ENCODE measurements at places on chromosomes 5 and 9.

GRCh38 chr5:38069360-38069759 lies 189.0 kb upstream of the EGFLAM start:
- no peak for DNase-seq

GRCh38 chr5:140965905-140966292 lies 377 bp upstream of the PCDHAC2 start:
- DNase-seq: no peak

DNA sequence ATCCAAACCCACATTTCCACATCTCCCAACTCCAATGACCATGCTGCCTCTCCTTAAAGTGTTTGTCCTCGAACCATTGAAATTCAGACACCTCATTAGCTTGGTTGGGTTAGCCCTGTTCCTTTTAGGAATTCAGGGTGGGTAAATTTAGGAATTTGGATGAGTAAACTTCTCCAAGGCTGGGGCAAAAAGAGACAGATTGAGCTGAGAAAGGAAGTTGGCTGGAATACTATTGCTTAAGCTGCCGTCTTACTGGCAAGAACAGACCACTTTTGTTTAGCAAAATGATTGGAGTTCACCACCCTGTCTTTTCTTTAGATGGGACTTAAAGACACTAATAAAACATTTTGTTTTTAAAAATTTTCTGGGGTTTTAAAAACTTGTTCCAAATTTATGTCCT lies 143.6 kb upstream of the GDNF start:
- DNase-seq: no peak

DNA sequence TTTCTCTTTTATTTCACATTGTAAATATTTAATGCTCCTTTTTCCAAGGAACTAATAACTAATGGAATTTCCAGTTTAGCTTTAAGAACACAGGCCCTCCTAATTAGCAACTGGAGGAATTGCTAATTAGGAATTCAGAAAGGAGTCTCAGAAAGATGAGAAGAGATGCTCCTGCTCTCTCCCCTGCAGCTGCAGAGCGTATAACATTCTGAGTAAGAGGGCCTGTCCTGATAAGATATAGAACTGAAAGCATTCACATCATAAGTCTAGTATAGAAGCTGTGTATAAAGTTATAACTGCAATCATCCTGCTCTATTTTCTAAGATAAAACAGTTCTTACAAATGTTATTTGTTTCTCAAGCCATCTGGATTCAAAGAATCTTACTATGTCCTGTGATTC lies 83.2 kb downstream of the DTWD2 start:
- no peak for DNase-seq

- no peak for DNase-seq
Measured at GRCh38 chr5:40551496-40552491, 127.9 kb upstream of the PTGER4 start.

DNA sequence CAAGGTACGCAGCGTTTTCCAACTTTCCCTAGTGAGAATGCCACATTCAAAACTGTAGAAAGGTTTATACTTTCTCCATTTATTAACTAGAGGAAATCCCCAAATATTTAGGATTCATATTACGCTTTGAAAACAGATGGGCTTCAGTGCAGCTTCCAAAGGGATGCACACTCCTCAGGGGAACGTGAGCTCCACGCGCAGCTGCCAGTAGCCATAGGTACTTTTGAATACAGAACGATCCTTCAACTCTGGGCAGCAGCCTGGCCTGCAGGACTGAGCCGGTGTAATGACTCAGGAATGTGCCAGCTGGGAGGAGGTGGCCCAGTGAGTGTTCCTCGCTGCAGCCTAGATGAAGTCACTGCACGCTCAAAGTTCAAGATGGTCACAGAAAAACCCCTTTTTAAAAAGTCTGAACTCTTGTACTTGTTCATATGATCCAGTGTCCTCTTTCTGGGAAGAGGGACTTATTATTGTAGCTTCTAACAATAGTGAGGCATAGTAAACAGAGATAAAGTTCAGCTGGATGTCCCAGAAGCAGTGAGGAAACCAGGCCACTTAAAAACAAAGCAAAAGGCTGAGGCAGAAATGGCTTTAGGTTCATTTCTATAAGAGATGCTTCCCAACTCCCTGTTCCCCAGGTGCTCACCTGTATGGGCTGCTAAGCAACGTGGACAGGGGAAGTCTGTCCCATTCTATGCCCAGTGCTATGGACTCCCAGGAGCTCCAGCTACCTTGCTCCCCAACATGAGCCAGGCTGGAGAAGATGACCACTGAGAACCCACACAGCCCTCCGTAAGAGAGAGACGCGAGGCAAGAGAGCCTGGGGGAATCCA lies 130.0 kb downstream of the LHFPL2 start:
- no peak for DNase-seq

DNA sequence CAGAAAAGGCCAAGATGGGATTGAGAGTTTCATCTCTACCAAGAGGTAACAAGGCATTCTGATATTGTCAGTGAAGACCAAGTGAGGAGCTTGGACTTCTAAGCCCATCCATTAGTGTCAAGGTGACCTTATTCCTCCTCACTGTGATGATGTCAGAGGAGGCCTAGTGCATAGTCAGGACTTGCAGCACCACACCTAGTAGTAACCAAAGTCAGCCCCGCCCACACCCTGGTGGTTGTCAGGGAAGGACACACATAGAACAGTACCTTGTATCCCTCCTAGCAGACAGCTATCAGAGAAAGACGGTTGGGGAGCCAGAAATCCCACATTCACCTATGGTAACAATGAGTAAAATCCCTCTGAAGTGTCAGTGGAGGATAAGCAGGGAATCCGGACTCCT lies 111.7 kb downstream of the AP3B1 start:
- DNase-seq: no peak

- no peak for DNase-seq
Measured at GRCh38 chr5:56088967-56089829, 94.4 kb upstream of the IL6ST start.

DNA sequence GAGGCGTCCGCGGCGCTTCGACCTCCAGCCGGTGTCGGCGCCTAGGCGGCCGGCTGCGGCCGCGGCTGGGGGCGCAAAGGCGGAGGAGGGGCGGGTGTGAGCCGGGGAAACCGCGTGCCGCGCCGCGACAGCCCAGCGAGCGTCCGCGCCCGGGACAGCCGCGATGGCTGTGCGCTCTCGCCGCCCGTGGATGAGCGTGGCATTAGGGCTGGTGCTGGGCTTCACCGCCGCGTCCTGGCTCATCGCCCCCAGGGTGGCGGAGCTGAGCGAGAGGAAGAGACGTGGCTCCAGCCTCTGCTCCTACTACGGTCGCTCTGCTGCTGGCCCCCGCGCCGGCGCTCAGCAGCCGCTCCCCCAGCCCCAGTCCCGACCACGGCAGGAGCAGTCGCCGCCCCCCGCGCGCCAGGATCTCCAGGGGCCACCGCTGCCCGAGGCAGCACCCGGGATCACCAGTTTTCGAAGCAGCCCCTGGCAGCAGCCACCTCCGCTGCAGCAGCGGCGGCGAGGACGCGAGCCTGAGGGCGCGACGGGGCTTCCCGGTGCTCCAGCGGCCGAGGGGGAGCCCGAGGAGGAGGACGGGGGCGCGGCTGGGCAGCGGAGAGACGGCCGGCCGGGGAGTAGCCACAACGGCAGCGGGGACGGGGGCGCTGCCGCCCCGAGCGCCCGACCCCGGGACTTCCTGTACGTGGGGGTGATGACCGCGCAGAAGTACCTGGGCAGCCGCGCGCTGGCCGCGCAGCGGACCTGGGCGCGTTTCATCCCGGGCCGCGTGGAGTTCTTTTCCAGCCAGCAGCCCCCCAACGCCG lies 605 bp downstream of the CHSY3 start:
- no peak for DNase-seq

- DNase-seq: no peak
Measured at GRCh38 chr9:128642675-128643245, 13.9 kb downstream of the DYNC2I2 start.

- no peak for DNase-seq
Measured at GRCh38 chr9:101514071-101514470, 19.6 kb upstream of the RNF20 start.

GRCh38 chr9:129458663-129459546 lies 162.0 kb downstream of the C9orf50 start:
- DNase-seq: no peak

GRCh38 chr9:133729617-133730281 lies 8.4 kb downstream of the SARDH start:
- DNase-seq: no peak

GRCh38 chr9:37035648-37036370 lies 1.7 kb upstream of the PAX5 start:
- no peak for DNase-seq

DNA sequence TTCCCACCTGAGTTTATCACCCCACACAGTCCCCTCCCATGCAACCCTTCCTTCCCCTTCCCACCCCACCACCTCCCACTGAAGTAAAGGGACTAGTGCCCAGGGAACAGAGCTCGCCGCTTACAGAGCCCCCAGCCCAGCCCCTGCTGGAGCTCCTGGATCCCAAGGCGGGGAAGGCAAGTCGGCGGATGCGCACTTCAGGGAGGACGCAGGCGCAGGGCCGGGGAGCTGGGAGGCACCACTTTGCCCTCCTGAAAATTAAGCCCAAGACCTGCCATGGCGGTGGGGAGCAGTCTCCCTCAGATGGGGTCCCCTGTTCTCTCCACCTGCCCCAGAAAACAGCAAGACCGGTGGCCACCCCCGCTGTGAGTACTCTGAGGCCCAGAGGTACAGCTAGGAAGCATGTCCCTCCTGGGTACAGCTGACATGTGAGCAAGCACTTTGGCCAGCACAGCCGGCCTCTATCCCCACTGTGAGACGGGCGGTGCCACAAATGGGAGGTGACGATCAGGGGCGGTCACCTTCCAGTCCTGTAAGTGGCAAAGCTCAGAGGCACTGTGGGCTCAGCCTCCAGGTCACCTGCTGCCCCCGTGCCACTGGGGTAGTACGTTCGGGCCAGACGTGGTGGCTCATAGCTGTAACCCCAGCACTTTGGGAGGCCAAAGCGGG lies 45.9 kb downstream of the COL23A1 start:
- DNase-seq: no peak

- no peak for DNase-seq
Measured at GRCh38 chr5:15007646-15008045, 136.1 kb upstream of the ANKH start.

GRCh38 chr5:18959535-18959934 lies 1028.5 kb downstream of the CDH18 start:
- DNase-seq: no peak

- no peak for DNase-seq
Measured at GRCh38 chr5:35852084-35852734, 4.5 kb upstream of the IL7R start.

DNA sequence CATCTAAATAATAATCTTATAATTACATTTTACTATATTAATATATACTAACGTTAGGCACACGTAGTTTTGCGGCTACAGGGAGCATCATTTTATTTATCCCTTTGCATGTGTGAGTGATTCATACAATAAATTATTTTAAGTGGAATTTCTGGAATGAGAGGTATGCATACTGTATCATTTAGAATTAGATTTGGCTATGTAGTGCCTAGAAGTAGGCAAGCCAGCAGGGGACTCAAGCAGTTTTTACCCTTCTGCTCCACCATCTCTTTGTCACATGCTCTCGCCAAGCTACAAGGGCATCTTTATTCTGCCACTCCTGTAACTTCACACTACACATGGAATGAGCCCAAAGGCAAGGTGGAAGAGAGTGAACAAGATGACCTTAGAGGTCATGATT lies 60.8 kb downstream of the MEGF10 start:
- DNase-seq: no peak

DNA sequence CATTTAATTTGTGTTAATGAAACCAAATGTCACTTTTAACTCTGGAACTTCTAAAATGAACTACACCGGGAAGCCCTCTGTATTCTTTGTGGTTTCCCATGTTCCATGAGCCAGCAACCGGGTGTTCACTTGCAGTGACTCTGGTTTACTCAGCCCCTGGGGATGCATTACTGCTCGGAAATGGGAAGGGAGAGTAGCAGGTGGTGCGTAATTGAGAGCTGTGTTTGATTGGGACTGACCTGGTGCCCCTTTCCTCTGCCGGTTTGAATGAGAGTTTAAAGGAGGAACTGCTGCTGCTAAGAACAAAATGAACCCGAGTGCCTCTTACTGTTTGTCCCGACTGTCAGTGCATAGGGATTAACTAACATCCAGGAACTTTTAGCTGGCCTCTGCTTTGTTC lies 100.1 kb upstream of the DHFR start:
- DNase-seq: no peak

- no peak for DNase-seq
Measured at GRCh38 chr5:149153751-149154610, 12.7 kb downstream of the ABLIM3 start.

DNA sequence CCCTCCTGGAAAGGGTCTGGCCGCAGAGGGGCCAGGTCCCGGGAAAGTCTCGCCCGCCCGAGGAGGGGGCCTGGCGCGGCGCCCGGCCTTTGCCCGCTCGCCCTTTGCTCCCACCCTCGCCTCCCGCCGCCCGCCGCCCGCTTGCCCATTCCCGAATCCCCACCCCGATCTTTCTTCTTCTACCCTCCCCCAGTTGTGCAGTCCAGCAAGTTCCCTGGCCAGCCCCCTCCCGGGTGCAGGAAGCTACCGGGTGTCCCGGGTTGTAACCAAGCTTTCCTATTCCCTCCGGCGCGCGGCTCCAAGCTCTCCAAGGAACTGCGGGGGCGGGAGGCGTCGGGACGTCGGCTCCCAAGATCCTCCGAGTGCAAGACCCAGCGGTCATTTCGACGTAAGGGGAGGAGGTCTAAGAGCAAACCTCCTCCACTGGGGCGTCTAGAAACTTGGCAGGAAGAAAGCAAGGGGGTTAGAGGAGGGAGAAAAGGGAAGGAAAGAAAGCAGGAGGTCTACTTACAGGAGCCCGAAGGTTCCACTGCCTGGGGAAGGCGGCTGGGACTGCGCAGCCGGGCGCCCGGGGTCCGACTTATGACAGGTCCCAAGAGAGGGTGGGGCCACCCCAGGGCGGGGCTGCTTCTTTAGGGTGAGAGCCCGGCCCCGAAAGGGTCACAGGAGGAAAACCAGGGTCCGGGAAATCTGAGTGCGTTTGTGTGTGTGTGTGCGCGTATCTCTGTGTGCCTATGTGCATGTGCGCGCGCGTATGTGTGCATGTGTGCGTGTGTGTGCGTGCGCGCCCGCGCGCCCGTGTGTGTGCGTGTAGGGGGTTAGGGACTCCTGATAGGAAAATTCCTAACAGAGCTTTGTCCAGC lies at the start of gene PTGR1:
Gene PTGR1, minus strand, starts transcription at position 556 of the 863 bp plus-strand sequence. CDS start 2,225 bp downstream, outside the sequence.
- DNase-seq: no peak

- no peak for DNase-seq
Measured at GRCh38 chr5:133372293-133372937, 239.9 kb downstream of the FSTL4 start.

- no peak for DNase-seq
Measured at GRCh38 chr9:93949694-93950449, 5.3 kb downstream of the BARX1 start.

- DNase-seq: no peak
Measured at GRCh38 chr5:136020001-136020382, 8.8 kb upstream of the TGFBI start.

- DNase-seq: no peak
Measured at GRCh38 chr9:4009006-4009511, 290.8 kb downstream of the GLIS3 start.

DNA sequence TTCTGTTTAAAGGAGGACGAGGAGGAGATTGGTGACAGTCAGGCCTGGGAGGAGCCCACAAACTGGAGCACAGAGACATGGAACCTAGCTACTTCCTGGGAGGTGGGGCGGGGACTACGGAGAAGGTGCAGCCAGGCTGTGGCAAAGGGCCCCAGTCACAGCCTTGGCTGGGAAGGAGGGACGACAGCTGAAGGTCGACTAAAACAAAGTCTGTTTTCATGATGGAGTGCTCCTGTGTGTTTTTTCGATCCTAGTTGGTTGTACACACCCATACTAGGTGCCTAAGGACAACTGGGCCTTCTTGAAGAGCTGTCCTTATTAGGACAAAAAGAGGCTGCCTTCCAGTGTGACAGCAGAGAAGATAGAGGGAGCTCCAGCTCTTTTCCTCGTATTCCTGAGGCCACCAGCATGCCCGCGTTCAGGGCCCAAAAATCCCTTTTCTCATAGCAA lies 2.9 kb downstream of the CCDC107 start:
- DNase-seq: no peak

- DNase-seq: no peak
Measured at GRCh38 chr5:158303275-158303674, 444.3 kb upstream of the CLINT1 start.
